Foreskin melanocyte (primary cell): ENCODE measurements at places on chromosomes 5 and 9.
A peak's percentile ranks its signal among the peaks of the same experiment; 100 is the strongest.

GRCh38 chr5:125550274-125550673 is 803.8 kb upstream of the ZNF608 start:
- no peak for DNase-seq

DNA sequence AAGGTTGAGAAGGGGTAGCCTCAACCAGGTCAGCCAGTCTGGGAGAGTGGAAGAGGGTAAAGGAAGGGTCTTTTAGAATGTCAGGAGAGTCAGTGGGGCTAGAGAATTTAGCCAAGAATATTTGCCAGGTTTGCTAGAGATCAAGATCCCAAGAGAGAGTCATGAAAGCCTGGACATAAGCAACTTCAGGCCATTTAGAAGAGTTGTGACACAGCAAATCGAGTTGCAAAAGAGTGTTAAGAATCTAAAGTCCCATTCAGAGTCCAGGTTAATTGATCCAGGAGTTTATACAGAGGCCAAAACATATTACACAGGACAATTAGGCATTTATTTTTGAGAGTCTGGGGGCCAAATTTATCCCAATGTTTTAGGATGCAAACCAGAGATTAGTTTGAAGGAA is 1260.1 kb upstream of the ACO1 start:
- no peak for DNase-seq

DNA sequence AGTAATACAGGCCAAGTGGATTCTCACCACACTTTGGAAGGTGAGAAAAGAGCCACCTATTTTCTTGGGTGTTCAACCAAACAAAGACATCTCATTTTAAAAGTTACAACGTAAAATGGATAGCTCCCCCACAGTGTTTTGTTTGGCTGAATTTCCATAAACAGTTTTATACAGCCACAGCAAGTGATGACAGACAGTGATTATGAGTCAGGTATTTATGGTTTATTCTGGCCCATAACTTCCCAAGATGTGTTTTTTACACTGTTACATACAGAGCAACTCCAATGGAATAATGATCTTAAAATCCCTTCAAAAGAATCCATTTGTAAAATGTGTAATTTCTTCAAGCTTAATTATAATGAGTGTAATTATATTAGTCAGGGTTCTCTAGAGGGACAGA is 421.3 kb downstream of the TLE1 start:
- no peak for DNase-seq

- DNase-seq: no peak
Observed at GRCh38 chr5:50786073-50786472, 119.6 kb downstream of the PARP8 start.

DNA sequence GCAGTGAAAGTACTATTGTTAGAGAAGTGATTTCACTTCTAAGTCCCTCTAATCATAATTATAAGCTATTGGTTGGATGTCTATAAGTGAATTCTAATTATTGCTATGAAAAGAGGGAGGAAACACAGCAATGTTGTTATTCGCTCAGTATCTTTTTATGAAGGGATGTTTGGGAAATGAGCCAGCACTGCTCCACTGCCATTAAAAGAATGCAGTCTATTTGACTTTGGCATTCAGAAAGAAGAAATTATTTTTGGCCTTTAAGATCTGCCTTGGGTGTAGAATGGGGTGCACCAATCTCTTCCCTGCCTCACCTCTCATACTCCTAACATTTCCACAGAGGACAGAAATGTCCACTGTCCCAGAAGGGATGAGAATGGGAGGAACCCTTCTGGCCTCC is 332.0 kb downstream of the SPATA31D1 start:
- no peak for DNase-seq

GRCh38 chr5:97745817-97746216 is 562.8 kb upstream of the RIOK2 start:
- no peak for DNase-seq

DNA sequence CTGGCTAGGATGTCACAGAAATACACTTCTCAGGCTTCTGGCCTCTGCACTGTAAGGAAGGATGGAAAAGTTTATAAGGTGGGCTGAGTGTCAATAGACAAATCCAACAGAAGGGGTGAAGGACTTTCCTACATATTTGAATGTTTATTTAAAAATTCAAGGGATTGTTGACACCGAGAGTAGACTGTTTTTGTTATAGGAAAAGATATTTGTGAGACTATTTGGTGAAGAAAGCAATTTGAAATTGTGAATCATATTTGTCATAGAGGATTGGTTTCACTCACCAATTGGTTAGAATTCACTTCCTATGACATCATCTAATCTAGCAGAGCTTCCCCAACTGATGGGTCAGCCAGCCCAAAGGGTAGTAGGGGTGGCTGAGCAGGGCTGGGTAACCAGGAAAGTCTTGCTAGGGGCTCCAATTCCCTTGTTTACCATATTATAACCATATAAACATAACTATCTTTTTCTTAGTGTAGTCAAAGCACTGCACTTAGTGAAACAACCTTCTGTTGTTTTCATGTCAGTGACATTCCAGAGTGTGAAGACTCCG is 14.9 kb upstream of the MEGF10 start:
- DNase-seq: no peak

- no peak for DNase-seq
Observed at GRCh38 chr9:114845373-114845772, 39.5 kb upstream of the TNFSF15 start.

GRCh38 chr9:89661956-89662717 is 57.3 kb downstream of the GADD45G start:
- DNase-seq: peak; percentile 29

DNA sequence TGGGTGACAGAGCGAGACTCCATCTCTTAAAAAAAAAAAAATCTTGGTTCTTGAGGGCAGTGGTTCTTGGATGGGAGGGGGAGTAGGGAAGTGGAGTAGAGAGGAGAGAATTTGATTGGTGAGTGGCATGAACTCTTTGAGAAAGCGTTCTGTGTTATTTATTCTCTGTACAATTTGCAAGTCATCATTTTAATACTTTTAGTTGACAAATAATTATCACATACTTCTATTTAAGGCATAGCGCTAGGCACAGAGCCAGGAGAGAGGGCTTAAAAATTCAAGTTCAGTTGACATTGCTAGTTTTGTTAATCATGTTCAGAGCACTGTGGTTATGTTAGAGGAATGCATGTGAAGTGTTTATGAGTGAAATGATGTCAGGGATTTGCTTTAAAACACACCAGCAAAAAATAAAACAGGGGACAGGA is 24.6 kb downstream of the HSDL2 start:
- no peak for DNase-seq
